ENCODE measurements at places on chromosomes 5 and 9.

DNA sequence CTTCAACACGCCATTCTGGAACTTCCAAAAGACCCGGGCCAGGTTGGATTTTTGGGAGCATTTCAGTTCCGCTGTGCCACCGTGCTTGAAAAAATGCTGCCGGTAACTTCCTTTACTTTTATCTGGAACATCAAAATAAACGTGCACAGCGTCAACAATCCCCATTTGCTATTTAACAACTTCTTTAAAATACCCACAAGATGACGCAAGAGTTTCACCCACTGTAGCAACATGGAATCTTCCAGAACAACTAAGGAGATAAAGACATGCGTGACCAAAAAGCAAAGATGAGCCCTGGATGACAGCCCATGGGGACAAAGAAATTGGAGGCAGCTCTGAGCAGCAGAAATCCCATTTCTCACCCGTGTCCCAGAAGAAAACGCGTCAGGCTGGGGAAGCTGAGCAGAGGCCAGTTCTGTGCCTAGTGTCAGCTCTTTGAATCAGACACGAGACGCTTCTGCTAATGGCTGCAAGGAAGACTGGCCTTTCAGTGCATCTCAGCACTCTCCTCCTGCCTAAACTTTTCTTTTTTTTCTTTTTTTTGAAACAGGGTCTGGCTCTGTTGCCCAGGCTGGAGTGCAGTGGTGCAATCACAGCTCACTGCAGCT is 61.3 kb downstream of the SECISBP2 start:
- no peak for DNase-seq

DNA sequence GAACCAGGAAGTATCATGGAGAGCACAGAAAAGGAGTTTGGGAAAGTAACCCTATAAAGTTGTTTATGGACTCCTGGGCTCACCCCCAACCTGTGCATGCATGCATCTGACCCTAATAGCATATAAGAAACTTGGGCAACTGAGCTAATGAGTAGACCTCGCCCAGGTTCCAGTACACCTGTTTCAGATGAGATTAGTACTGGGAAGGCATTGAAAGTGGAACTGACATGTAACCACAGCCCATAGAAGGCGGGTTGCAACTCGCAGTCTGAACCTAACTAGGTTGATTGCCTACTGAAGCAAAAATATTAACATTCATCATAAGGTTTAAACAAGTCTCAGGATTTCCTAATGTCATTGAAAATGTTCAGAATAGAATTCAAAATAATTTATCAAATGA is 87.0 kb downstream of the WNK2 start:
- no peak for DNase-seq

DNA sequence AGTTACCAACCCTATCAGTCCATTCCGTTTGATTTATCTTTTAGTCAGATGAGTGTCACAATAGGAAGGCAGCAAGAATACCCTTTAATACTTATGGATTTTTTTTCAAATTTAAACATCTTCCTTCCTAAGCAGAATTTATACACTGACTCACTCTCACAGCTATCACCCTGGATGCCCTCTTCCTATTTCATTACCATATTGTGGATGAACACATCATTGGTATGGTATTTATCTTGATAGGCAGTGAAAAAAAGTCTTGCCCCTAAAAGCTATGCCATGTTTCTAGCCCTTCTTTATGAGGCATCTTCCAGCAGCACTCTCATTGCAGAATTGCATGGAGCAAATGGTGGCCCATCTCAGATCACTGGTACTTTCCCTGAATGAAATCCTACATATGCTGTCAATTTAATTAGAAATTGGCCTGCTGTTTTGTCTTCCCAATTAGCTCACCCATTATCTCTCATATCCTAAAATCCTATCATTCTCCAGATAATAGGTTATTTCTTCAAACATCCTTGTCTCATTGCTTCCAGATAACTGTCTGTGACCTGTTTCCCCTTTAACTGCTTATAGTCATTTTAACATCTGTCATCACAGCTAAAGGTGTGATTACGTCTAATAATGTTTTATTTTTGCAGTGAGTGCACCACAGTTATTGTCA is 433.5 kb upstream of the POU5F2 start:
- DNase-seq = peak; percentile 47

DNA sequence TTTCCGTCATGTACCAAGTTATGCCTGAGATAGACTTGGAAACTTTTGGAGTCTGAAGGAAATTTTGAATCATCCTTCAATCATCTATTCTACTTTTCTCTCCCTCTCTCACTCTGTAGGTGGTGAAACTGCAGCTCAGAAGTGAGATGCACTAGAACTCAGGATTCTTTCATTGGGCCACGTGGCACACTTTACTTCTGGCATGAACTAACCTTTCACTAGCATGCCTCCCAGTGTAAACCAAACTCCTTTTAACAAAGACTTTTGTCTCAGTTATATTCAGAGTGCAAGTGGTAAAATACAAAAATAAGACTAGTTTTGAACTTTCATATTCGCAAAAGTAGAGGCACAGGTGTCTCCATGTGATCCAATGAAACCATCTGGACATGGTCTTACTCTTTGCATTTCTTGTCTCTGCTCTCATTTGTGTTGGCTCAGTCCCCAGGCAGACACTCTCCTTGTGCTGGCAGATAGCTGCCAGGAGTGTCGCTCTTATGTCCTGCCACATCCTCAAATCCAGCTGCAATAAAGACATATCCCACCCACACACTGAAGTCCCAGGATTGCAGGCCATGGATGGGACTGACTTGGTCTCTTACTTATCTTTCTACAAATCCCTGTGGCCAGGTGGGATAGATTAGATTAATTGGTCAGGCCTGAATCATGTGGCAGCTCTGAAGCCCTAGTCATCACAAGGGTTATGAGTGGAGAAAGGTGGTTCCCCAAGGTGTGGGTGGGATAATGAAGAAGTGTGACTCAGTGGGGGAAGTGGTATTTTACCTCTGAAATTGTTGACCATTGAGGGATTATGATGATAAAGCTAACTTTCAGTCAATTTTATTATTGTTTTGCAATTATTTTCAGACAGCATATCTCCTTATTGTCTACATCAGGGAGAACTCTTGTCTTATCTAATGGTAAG is 267.5 kb downstream of the GABRB2 start:
- DNase-seq = no peak

Measured in HS-27A (cell line).